ENCODE measurements at places on chromosomes 3 and 15.

DNA sequence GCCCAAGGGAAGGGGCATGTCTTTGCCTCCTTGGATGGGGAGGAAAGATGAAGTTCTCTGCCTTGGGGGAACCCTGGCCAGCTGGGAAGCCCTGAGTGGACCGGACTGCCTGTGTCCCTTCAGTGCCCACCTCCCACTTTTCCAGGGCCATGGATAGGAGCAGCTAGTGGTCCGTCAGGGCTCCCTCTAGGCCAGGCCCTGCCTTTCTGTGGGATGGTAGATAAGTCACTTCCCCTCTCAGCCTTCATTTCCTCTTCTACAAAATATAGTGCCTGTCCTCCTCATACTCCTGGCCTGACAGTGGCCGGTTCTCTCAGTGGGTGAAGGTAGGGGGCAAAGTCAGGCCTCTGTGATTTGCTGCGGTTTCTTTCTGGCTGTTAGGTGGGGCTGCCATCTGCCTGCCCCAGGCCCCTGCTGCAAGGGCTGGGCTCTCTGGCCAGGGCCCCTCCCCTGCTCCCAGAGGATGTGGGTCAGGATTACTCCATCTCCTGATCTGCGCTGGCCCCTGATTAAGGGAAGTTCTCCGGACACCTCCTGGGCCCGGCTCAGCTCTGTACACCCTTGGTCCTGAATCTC lies 1.4 kb downstream of the PLEKHO2 start:
- DNase-seq = peak; percentile 93

DNA sequence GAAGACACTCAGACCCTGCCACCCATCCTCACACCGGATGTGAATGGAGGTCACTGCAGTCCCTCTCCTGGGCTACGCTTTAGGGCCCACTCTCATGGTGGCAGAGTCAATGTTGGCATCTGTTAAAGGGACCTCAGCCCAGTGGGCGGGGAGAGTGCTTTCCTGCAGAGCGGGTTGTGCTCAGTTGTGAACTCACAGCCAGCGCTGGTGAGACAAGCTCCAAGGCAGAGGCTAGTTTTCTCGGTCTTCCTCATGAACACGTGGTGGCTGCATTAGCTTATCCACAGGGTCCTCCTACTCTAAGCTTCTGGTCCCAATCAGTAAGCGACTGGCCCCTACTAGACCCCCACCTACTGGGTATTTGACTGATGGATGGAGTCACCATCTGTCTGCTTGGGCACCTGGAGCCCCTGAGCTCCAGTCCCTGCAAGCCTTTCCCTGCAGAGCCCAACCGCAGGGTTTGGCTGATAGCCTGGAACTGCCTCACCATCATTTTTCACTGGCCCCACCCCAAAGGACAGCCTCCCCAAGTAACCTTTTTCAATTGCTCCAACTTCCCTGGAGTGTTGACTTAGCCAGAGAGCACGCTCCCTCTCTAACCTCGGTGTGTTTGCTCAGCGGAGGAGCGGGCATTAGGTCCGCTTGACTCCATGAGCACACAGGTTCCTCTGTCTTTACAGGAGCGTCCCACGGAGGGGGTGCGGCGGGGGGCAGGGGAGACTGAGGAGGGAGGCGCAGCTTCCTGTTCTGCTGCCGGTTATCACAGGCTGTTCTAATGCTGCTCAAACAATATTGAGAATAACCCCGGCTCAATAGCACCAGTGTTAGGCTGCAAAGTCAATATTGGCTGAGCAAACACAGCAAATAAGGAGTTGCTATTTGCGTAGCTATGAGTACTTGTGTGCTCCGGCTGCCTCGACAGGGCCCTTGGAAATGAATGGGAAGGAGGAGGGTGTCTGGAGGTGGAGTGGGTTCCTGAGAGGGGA lies 141.7 kb downstream of the RPLP1 start:
- DNase-seq = peak; percentile 20

DNA sequence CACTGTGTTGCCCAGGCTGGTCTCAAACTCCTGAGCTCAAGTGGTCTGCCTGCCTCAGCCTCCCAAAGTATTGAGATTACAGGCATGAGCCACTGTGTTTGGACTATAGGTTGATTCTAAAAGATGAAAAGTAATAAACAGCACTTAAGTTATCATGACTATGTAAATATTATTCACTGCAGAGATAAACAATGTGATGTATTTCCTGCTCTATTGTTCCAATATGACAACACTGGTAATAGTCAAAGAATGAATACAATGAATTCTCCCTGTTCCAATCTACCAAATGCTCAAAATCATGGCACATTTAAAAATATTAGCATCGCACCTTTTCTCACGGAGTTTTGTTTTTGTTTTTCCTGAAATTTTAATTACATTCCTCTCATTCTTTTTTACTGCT lies 36.8 kb upstream of the TBL1XR1 start:
- no peak for DNase-seq

- DNase-seq = no peak
These were observed 74.7 kb upstream of the CNTN4 start for GRCh38 chr3:2023959-2024358.

DNA sequence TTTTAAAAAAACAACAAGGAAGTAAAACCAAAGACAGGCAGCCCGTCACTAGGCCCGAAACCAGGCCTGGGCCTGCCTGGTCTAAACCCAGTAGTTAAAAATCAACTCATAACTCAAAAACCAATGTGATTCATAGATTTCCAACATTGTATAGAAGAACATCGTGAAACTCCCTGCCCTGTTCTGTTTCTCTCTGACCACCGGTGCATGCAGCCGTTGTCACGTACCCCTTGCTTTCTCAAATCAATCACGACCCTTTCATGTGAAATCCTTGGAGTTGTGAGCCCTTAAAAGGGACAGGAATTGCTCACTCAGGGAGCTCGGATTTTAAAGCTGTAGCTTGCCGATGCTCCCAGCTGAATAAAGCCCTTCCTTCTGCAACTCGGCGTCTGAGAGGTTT lies 89.5 kb downstream of the DCLK3 start:
- DNase-seq = no peak

- peak; percentile 34 for DNase-seq
These were observed 503.6 kb upstream of the NAALADL2 start for GRCh38 chr3:174355505-174355904.
